ENCODE measurements at places on chromosomes 2 and 18.

- ATAC-seq: no peak
These were observed 173.8 kb upstream of the BCL2L11 start for GRCh38 chr2:110946902-110947301.

GRCh38 chr2:158634627-158635026, 160.5 kb upstream of the DAPL1 start:
- ATAC-seq: no peak

DNA sequence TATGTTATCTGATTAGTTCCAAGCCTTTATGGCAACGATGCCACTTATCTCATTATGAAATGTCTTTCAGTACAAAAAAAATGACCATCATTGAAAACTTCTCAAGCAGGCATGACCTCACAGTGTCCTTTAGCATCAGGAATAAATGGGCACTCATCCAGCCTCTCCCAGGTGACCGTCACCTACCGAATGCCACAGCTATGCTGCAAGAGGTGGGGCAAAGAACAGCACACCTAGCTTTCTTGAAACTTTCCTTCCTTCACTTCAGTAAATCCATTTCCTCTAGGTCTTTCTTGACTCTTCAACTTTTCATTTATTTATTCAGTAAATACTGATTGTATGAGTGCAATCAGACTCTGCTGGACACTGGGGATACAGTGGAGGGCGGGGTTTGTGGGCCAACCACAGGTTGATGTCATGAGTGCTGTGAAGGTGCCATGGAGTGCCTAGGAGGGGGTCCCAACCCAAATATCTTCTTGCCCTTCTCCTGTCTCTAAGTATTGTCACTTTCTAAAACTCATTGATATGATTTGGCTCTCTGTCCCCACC, 54.3 kb upstream of the HK2 start:
- no peak for ATAC-seq

- no peak for ATAC-seq
These were observed 41.0 kb downstream of the AGAP1 start for GRCh38 chr2:235534678-235535422.

- no peak for ATAC-seq
These were observed 48.6 kb downstream of the SLC8A1 start for GRCh38 chr2:40403233-40403836.

DNA sequence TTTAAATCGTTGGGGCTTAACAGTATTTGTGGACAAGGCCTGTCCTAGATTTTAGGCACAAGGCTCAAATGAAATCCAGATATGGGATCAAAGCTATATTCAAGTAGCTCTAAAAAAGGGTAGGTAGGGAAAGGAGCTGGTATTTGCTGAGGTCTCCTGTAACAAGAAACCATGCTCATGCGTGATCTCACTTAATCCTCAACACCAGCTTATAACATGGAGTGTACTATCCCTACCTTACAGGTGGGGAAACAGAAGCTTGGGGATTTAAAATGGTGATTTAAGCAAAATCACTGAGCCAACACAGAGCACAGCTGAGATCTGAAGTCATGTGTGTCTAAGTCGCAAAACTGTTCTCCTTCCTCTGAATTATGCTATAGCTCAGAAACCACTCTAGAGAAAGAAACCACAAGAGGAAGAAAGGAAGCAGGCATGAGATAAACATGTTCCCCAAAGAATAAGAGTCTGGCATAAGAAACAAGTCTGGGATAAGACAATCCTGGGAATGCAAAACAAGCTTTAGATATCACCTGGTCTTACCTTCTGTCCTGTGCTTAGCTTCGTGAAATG, 43.1 kb downstream of the CYRIA start:
- no peak for ATAC-seq

DNA sequence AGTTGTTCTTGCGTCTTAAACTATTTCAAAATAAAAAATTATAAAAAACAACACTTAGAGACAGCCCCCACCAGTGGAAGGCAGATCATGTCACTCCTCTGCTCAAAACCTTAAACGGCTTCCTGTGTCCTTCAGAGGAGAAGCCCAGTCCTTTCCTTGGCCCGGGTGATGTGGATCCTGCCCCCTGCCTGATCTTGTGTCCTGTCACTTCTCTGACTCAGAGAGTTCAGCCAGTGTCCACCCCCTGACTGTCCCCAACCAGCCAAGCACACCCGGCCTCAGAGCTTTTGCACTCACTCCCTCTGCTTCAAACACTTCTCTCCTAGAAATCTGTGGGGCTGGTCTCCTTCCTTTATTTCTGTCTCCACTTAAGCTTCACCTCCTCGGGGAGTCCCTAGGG, 35.4 kb downstream of the TOGARAM2 start:
- no peak for ATAC-seq

DNA sequence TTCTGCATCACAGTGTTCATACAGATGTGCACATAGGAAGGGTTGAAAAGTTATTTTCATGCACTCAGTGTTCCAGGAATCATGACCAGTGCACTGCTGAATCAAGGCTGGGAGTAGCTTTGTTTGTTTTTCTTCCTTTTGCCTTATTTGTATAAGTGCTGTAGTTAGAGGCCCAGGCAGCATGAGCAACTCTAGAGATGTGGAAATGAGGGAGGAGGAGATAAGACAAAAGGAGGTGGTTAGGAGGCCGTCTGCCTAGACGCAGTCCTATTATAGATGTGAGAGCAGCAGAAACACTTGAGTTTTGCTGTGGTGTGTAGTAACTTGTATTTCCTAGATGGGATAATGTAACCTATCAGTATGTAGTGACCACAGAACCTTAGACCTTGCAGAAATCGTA, 264.3 kb upstream of the RASGRP3 start:
- ATAC-seq: no peak

GRCh38 chr2:6454286-6454990, 411.3 kb downstream of the CMPK2 start:
- ATAC-seq: no peak

- ATAC-seq: no peak
These were observed 8.6 kb downstream of the CHN1 start for GRCh38 chr2:174996622-174997021.

DNA sequence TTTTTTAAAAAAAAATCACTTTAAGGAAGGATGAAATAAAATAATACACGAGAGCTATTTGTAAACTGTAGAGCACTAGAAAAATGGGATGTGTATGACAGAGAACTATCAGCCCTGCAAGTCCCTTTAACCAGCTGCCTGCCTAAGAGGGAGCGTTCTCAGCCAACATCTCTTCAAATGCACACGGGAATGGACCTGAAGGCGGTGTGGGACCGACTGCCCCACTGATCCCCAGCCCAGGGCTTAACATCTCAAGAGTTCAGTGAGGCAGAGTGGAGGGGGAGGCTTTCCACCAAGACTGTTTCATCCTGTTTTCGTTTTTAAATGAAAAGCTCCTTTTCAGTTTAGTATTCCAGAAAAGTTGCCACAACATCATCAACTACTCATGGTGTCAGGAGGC, 2.2 kb downstream of the INPP4A start:
- ATAC-seq: no peak
